ENCODE measurements at places on chromosomes 3 and 15.
A peak's percentile ranks its signal among the peaks of the same experiment; 100 is the strongest.

DNA sequence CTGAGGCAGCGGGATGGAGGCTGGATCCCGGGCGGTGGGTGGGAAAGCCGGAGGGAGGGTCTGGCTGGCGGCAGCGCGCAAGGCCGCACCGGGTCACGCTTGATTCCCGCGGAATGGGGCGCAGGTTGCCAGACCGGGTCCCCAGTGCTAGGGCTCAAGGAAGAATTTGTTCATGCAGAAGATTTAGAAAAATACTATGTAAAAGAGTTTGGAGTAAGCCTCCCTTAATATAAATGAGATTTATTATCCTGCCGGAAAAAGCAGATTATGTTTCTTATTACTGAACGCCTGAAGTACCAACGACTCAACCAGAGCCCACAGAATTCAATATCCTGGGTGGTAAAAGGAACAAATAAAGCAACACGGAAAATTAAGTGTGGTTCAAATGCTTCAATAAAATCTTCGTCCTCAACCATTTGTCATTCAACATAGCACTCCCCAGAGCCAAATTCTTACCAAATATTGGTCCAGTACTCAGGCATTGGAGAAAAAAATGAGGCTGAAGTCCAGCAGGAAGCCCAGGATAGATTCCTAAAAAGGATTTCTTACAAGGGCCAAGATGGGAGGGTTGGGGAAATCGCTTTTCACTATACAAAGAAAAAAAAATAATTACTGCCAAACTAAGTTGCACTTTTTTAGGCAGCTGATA lies 1.2 kb upstream of the ZBTB20 start:
- no peak for DNase-seq

GRCh38 chr3:166917437-166917836 lies 462.7 kb downstream of the ZBBX start:
- DNase-seq = no peak

- DNase-seq = no peak
These were observed 46.7 kb upstream of the BCHE start for GRCh38 chr3:165883863-165884478.

- DNase-seq = no peak
These were observed 49.3 kb downstream of the HHLA2 start for GRCh38 chr3:108345492-108346205.

- no peak for DNase-seq
These were observed 33.2 kb downstream of the TPRG1 start for GRCh38 chr3:189204937-189205336.

GRCh38 chr3:162171970-162172369 lies 675.4 kb downstream of the OTOL1 start:
- no peak for DNase-seq

GRCh38 chr3:119120480-119120879 lies 25.5 kb upstream of the TEX55 start:
- no peak for DNase-seq

GRCh38 chr3:46252980-46253379 lies 10.7 kb downstream of the CCR3 start:
- DNase-seq = peak; percentile 50

GRCh38 chr3:138063416-138063815 lies 52.0 kb downstream of the DZIP1L start:
- no peak for DNase-seq

DNA sequence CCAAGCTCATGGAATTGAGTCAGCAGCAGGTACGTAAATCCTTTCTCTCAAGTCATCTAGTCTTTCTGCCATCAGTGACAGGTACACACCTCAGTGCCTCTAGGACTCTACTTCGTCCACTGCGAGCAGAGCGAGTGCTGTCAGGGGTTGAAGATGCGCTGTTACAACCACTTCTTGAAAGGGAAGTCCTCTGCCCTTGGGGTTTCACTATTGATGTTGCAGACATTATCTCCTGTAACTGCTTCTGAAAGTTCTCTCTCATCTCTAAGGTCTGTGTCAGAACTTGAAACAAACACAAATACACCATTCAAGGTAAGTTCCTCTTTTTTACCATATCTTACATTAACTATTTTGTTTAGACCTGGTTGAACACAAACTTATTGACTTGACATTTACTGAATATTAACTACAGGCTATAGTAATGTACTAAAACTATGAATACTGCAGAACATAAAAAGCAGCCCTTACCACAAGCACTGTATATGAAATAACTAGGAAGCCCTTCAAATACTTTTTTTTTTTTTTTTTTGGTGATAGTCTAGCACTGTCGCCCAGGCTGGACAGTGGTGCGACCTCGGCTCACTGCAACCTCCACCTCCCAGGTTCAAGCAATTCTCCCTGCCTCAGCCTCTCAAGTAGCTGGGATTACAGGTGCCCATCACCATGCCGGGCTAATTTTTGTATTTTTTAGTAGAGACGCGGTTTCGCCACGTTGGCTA lies 41.5 kb downstream of the TOPBP1 start:
- no peak for DNase-seq

GRCh38 chr3:42106646-42107045 lies 15.5 kb downstream of the TRAK1 start:
- no peak for DNase-seq

All from esophagus muscularis mucosa (tissue), 4 donors.